Thoracic aorta endothelial cell (primary cell): ENCODE measurements at places on chromosomes 7 and 10. TPM values are rescaled to one million over a fixed set of nuclear protein-coding genes. Genes with fewer than 3 reads are reported as not detected.

Gene ANLN
- total RNA-seq: 154 and 245 TPM in 2 replicates

Gene LIPN
- total RNA-seq: not detected in 2 replicates

Gene IDI2
- total RNA-seq: not detected in 2 replicates

Gene FAM25G
- total RNA-seq: not detected in 2 replicates

Gene CABCOCO1
- 0.07 and 0.27 TPM in 2 replicates for total RNA-seq

Gene NKX2-3
- total RNA-seq: 2.4 TPM in 1 of 2 replicates, not detected in the other

Gene PDE6C
- total RNA-seq: not detected in 2 replicates

Gene CADPS2
- 74.7 and 81.0 TPM in 2 replicates for total RNA-seq

Gene DGKI
- total RNA-seq: 0.29 and 0.53 TPM in 2 replicates

Gene BUD23
- total RNA-seq: 46.1 and 48.5 TPM in 2 replicates

Gene CNTNAP2
- total RNA-seq: 0.29 TPM in 1 of 2 replicates, not detected in the other

Gene CHST15
- total RNA-seq: 27.0 and 52.1 TPM in 2 replicates

Gene KCP
- total RNA-seq: not detected in 2 replicates

Gene ASAH2B
- total RNA-seq: 3.4 and 4.4 TPM in 2 replicates

Gene TCF7L2
- 6.7 and 9.2 TPM in 2 replicates for total RNA-seq

Gene BCL7B
- total RNA-seq: 31.8 and 34.6 TPM in 2 replicates

Gene CYP3A5
- total RNA-seq: not detected in 2 replicates

Gene PARD3
- 56.2 and 63.4 TPM in 2 replicates for total RNA-seq

Gene HOXA3
- total RNA-seq: 1.1 and 1.9 TPM in 2 replicates

Gene PAPOLB
- 0.22 and 0.27 TPM in 2 replicates for total RNA-seq

Gene BCAP29
- 191 and 310 TPM in 2 replicates for total RNA-seq

Gene AGMO
- not detected in 2 replicates for total RNA-seq

Gene VKORC1L1
- total RNA-seq: 30.1 and 36.0 TPM in 2 replicates

Gene SAP25
- total RNA-seq: 0.53 TPM in 1 of 2 replicates, not detected in the other

Gene MALRD1
- not detected in 2 replicates for total RNA-seq

Gene CFAP43
- total RNA-seq: 0.13 and 0.22 TPM in 2 replicates

Gene MMD2
- not detected in 2 replicates for total RNA-seq

Gene ARMC10
- total RNA-seq: 40.8 and 44.1 TPM in 2 replicates

Gene CPA5
- not detected in 2 replicates for total RNA-seq

Gene RSPH10B2
- total RNA-seq: not detected in 2 replicates

Gene EGR2
- total RNA-seq: 0.13 and 0.22 TPM in 2 replicates

Gene LRIT1
- total RNA-seq: not detected in 2 replicates

Gene LRRC18
- not detected in 2 replicates for total RNA-seq
